Right lung (tissue), 10 donors: ENCODE measurements at places on chromosomes 4 and X.
A peak's percentile ranks its signal among the peaks of the same experiment; 100 is the strongest.

- no peak for DNase-seq
These were observed 43.0 kb downstream of the UGT2B28 start for GRCh38 chr4:69323284-69323683.

DNA sequence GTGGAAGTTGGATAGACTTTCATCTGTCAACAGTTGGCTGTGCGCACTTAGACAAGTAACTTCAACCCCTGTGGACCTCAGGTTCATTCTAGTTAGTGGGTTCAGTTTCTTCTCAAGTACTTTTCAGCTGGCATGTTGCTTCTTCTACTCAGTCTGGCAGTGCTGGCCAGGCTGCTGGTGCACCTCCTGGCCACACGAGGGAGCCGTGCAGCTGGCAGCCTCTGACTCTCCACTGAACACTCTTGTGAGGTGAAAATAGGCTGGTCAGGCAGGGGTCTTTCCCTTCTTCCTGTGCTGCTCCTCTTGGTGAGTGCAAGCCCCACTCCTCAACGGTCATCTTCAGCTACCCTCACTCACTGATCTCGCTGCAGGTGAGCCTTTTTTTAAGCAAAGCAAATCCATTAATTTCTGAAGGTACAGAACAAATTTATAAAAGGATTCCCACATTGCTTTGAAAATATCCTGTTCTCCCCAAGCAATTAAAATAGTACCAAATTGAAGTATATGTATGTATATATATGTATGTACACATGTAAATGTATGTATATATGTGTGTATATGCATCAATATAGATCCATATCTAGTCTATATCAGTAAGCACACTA is 30.6 kb downstream of the LONRF3 start:
- DNase-seq: peak; percentile 22

DNA sequence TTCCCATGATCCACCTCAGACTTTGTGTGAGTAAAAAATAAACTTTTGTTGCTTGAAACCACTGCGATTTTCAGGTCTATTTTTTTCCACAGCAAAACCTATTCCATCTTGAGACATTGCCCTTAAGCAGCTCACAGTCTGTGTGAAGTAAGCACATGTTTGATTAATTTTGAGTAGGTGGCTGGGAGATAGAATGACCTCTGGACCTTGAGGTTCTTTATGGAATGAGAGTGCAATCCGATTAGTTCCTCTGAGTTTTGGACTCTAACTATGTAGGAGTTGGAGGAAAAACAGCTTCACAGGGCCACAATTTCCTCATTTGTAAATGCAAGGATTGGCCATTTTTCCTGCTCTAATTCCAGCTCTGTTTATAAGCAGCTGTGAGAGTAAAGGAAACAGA is 234.1 kb upstream of the IGFBP7 start:
- DNase-seq: no peak

DNA sequence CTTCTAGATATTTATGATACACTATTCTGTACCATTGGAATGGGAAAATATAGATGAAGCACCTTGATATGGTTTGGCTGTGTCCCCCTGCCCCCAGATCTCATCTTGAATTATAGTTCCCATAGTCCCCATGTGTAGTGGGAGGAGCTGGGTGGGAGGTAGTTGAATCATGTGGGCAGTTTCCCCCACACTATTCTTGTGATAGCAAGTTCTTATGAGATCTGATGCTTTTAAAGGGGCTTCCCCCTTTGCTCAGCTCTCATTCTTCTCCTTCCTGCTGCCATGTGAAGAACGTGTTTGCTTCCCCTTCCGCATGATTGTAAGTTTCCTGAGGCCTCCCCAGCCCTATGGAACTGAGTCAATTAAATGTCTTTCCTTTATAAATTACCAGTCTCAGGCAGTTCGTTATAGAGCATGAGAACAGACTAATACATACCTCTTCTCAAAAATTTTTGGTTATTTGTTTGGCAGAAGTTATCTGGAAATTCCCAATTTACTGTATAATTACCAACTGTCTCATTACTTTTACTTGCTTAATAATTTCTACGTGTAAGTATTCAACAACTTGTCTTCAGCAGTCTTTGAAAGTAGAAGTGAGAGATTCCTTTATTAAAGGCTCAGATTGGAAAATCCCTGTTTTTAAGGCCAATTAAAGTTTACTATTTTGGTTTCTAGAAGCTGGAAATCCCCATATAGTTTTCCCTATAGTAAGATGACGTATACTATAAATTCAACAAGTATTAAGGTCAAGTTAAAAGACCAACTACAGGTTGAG is 152.7 kb downstream of the RNF150 start:
- no peak for DNase-seq

DNA sequence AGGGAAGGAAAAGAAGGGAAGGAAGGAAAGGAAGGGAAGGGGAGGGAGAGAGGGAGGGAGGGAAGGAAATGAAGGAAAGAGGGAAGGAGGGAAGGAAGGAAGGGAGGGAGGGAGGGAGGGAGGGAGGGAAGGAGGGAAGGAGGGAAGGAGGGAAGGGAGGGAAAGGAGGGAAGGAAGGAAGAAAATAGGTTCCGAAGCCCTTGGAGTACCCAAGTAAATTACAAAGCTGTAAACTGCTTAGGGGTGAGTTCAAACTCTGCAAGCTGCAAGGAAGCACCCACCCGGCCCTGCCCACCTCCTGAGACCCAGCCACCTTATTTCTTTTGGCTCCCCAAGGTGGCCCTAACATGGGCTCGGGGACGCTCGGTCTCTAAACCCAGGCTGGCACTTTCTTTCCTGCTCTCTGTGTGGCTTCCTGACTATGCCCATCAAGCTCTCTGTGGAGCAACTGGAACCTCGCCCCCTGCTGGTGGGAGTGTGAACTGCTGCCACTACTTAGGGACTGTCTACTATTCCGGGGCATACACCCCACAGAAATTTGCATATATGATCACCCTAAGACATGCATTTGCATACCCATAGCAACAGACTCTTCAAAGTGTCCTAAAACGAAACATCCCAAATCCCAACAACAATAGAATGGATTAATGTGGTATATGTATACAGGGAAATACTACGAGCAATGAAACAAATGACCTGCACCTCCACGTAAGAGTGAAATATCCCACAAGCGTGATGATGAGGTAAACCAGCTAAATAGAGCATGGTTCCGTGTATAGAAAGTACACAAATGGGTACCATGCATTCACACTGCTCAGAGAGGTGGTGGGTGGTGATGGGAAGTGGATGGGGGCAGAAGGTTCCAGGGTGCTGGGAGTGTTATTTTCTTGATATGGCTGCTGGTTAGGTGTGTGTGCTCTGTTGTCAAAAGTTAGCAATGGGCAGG is 151.7 kb upstream of the TBL1X start:
- no peak for DNase-seq
